ENCODE measurements at places on chromosomes 7 and 10.

GRCh38 chr7:35988818-35989217, 164.2 kb upstream of the EEPD1 start:
- no peak for DNase-seq

DNA sequence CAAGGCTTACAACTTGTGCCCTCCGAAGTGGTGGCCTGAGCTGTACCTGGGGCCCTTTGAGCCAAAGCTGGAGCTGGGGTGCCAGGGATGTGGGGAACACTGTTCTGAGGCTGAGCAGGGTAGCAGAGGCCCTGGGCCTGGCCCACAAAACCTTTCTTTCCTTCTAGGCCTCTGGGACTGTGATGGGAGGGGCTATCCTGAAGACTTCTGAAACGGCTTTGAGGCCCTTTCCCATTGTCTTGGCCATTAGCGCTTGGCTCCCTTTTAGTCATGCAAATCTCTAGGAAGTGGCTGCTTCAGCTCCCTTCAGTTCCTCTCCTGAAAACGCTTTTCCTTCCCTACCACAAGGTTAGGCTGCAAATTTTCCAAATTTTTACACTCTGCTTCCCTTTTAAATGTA, 16.8 kb upstream of the CRYGN start:
- DNase-seq = no peak

GRCh38 chr10:93904901-93905300, 11.1 kb downstream of the SLC35G1 start:
- DNase-seq = no peak

DNA sequence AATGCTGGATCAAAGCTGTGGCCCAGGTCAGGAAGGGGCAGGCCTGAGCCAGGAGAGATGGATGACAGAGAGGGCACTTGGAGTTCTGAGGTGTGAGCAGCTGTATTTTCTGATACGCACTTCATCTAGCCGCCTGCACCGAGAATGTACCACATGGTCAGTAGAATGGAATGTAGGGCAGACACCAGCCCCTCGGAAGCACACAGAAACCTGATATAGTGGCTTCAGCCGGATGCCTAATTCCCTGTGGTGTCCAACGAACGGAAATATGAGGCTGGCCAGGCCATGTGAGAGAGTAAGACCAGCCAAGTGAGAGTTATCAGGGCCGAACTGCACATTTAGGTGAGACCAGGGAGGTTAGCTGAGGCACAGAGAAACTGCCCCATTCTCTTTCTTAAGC, 46.7 kb upstream of the PLCE1 start:
- DNase-seq = no peak

- DNase-seq = no peak
Measured at GRCh38 chr7:98229441-98229840, 18.2 kb downstream of the BHLHA15 start.

- DNase-seq = no peak
Measured at GRCh38 chr7:88111954-88112471, 107.8 kb downstream of the SRI start.

GRCh38 chr10:16866541-16867275, 49.5 kb upstream of the RSU1 start:
- no peak for DNase-seq

GRCh38 chr10:76396134-76396533, 964.7 kb downstream of the LRMDA start:
- no peak for DNase-seq

DNA sequence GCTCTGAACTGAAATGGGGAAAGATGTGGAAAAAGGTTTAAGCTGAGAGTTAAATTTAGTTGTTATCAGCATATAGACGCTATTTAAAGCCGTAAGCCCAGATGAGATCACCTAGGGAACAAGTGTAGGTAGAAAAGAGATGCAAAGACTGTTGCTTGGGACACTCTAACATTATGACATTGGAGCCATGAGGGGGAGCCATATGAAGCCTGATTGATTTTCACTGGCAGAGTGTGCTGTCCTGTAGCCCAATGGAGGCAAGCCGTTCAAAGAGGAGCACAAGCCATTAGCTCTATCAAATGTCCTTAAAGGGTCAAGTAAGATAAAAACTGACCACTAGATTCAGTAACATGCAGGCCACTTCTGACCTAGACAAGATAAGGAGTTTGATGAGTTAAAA, 223.3 kb downstream of the TWIST1 start:
- DNase-seq = no peak

GRCh38 chr7:2213551-2214215, 19.1 kb downstream of the MAD1L1 start:
- no peak for DNase-seq

GRCh38 chr7:23687011-23687410, 7.0 kb downstream of the FAM221A start:
- no peak for DNase-seq

DNA sequence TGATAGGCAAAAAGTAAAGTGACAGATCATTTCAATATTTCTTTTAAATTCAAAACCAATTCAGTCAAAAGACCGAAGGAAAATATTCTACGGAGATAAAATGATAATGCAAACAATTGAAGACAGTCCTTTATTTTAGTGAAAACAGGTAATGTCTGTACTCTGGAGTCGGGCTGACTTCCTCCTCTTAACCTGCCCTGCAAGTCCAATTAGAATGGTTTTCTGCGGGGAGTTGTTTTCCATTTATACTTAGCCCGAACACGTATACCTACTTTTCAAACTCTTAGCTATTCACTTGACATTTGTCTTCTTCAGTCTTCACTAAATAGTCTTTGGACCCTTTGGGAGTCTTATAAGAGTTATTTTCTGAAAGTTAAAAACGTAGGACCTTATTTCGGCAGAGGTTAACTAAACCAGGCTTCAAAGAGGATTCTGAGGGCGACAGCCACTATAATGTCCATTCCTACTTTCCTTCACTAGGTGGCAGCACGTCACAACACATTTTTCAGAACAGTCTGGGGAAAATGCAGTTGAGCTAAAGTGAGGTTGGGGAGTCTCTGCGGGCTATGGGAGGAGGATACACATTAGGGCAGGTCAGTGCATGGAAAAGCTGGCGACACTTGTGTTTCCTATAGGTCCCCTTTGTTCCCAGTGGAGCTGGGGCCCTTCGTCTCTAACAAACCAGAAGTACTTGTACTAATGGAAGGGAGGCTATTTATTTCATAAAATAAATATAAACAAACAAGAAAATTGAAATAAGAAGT, 472.0 kb downstream of the KCNMA1 start:
- DNase-seq = peak; percentile 66

- DNase-seq = no peak
Measured at GRCh38 chr7:26029911-26030310, 122.1 kb upstream of the NFE2L3 start.

DNA sequence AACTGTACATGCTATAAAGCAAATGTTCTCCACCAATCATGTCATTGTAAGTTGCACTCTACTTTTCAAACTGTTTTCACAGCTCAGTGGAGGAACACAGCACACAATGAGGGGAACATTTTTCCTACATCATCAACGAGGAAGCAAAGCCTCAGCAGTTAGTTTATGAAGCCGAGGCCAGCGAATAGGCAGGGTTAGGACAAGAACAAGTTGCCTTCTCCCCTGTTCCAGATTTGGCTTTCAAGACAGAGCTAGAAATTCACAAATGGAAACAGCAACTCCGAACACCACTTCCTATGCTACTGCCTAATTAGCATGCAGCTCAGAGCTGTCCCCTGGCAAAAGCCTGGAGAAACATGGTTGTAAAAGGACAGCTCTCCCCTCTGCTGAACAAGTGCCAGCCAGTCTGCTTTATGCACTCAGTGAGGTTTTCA, 19.8 kb downstream of the ITGB8 start:
- peak; percentile 40 for DNase-seq

DNA sequence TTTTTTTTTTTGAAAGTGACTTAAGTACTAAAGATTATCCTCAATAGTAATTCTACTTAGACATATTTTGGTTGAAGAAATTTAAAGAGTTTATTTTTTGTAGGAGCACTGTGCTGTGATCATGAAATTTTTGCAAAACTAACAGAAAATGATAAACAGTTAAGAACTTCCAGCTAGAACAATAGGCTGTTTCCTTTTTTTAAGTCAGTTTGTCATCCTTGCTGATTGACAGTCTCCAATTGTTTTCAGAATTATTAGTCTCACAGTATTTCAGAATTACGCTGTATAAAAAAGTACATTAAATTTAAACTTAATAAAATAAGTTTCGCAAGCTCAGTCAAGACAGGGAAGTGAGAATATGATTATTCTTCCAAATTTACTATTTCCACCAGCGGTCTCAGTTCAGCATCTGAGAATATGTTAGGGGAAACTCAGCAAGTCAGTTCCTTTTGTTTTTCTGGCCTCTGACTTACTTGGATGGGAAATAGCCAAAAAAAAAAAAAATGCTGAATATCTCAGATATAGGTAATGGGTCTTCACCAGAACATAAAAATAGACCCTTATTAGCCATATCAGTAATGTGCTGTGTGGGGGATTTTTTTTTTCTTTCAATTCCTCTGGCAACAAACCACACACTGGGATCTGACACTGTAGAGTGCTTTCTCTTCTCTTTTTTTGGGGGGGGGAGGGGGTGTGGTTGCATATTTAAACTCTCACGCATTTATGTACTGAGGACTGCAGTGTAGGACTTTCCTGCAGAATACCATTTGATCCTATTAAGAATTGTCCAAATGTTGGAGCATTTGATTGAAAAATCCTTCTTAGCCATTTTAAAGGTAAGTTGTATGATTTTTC, at the start of gene CD36:
Gene CD36 (plus strand): TSS at position 732 of the 855 bp plus-strand sequence. CDS start 8,099 bp downstream, outside the sequence.
- DNase-seq = peak; percentile 63

- DNase-seq = no peak
Measured at GRCh38 chr7:151327659-151328058, 14.0 kb upstream of the NUB1 start.

- DNase-seq = no peak
Measured at GRCh38 chr7:143385891-143386781, 5.0 kb downstream of the ZYX start.

- DNase-seq = no peak
Measured at GRCh38 chr10:92241158-92241500, 49.7 kb downstream of the CPEB3 start.

- DNase-seq = no peak
Measured at GRCh38 chr10:85601526-85601925, 765.1 kb downstream of the GRID1 start.

DNA sequence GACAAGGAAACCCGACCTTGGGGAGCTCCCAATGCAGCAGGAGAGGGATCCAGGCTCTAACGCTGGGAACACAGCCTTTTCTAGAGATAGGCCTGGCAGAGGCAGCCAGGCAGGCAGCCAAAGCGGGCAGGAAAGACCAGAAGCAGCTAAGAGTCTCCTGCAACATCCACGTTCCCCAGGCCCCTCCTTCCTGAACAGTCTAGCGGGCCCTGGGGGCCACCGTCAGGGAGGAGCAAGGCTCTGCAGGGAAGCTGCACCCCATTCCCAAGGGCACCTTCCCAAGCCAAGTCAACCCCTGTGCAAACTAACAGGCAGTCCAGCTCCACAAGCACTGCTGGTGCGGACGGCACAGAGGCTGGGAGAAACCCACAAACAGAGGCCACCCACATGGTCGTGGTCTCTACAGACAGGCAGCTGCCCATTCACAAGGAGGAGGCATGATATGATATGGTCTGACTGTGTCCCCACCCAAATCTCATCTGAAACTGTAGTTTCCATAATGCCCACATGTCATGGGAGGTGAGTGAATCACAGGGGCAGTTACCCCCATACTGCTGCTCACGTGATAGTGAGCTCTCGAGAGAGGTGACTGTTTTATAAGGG, 115.7 kb downstream of the MAD1L1 start:
- DNase-seq = no peak

DNA sequence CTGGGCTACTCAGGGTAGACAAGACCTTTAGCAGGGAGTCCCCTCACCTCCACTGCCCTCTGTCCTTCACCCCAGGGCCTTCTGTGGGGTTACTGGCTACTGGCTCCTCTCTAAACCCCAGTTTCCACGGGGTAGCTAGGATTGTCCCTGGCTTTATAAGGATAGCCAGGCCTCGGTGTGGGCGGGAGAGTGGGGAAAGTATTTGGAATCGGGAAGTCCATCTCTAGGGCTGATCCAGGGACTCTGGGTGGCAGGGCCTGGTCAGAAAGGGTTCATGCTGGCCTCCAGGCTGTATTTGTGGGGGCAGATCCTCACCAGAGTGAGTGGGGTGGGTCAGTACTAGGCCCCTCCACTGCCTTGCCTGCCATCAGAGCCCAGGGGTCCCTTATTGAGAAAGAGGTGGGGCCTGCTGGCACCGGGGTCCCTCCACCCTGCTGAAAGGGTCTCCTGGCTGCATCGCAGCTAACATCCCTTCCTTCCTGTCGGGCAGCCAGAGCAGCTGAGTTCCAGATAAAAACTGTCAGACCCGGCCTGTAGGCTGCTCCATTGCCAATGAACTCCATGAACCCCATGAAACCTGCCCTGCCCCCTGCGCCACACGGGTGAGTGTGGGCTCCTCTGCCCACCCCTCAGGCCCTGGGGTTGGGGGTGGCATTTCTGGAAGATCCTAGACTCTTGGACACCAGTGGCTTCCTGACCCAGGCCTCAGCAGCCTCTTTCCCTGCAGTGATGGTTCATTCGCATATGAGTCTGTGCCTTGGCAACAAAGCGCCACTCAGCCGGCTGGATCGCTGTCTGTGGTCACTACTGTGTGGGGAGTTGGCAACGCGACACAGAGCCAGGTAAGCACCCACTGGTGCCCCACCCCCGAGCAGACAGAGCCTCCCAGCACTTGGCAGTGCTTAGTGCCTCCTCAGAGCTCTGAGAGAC, 7.3 kb downstream of the ZMIZ2 start:
- no peak for DNase-seq

DNA sequence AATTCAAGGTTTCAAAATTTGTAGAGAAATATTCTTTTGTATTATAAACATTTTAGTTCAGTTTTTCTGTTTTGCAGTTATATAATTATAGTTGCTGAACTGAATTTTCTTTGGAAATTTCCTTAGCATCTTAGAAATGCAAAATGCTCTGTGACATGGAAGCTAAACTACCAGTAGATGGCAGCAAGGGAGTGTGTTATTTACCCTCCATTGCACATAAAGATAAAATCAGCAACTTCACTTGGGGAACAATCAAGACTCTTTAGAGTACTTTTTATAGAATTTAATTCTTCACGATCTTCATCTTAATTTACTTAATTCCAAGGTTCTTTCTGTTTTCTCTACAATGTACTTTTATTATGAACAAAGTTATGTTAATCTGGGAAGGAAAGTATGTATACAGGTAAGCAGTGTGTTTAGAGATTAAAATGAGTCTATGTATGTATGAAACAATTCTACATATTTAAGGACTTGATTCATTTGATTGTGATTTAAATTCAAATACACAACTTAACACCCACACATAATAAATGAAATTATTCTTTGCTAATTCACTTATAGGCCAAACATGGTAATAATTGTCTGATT, 404.2 kb downstream of the THSD7A start:
- peak; percentile 72 for DNase-seq

- DNase-seq = no peak
Measured at GRCh38 chr7:28104041-28104541, 76.5 kb downstream of the JAZF1 start.

- DNase-seq = no peak
Measured at GRCh38 chr7:133635541-133635940, 382.7 kb downstream of the EXOC4 start.

DNA sequence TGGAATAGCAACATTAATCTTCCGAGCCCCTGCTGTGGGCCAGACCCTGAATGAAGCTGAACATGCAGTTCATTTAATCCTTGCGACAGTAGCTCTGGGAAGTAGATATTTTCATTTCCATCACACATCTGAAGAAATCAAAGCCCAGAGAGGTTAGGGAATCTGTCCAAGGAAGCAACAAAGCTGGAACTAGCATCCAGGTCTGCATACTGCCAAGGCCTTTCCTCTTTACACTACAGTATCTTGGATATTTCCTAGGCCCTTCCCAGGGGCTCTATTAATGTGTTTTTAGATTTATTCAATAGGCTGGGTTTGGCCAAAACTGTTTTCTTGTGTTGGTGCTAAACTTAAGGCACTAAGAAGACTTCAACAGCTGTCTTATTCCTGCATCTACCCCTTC, 48.1 kb downstream of the FAM13C start:
- no peak for DNase-seq
